ENCODE measurements at places on chromosomes 1 and 21.

GRCh38 chr1:26784023-26784871, 3.5 kb upstream of the PIGV start:
- no peak for DNase-seq

DNA sequence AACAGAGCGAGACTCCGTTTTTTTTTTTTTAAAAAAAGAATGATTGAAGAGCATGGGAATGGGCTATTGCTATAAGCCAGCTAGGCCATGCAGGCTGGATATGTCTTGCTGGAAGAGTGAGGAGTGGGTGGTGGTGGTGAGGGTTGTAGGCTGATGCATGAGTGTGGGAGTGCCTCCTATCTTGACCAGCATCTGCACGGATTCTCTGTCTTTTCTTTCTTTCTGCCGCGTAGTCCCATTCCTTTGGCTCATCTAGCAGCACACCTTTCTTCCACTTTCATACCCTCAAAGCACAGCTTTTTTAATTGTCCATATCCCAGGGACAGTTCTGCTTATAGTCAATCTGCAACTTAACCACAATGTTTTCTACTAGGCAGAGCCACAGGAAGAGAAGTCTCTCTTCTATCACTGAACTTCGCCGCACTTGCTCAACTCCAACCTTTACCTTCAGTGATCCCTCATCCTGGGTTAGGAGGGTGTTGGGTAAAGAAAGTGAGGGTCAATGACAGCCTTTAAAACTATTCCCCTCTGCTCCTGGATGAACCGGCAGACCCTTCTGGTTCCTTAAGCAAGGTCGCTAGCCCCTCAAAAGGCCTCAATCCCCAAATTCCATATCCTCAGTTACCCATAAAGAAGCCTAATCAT, 15.2 kb downstream of the ADCY10 start:
- no peak for DNase-seq

DNA sequence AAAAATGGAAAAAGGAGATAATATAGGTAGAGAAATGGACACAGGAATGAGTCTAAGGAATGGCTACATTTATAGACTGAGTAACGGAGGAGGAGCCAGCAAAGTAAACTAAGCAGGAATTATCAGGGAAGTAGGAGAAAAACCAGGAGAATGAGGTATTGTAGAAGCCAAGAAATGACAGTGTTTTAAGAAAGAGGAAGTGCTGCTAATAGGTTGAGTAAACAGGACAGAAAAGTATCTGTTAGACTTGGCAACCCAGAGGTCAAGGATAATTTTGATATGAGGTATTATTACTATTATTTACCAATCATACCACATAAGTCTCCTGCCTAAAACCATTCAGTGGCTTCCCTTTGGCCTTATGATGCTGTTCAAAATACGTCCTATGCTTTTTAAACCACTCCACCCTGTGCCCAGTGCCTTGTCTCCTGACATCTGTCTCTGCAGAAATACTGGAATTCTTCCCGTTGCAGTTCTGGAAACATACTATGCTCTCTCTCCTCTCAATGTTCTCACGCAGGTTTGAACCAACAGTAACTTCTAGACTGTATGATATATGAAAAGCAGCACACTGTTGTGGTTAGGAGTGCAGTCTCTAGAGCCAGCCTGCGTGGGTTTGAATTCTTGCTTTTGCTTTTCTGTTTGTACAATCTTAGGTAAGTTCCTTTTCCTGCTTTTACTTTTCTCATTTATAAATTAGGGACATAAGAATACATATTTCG, 24.6 kb upstream of the NEK7 start:
- no peak for DNase-seq

DNA sequence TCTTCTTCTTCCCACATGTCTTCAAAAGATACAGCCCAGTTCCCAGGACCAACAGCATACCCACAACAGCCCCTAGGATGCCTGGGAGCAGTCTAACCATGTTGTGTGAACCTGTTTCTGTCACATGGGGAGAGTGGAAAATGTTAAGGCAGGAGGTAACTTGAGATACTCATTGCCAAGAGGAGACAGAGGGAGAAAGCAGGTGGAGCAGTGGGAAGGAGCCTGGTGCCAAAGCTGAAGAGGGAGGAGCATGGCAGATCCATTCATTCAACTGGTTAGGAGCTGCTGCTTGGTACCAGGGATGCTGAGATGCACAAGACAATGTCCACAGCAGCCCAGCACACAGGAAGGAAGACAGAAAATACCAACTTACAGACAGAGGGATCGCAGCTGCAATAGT, 149.8 kb upstream of the ETV3 start:
- no peak for DNase-seq

DNA sequence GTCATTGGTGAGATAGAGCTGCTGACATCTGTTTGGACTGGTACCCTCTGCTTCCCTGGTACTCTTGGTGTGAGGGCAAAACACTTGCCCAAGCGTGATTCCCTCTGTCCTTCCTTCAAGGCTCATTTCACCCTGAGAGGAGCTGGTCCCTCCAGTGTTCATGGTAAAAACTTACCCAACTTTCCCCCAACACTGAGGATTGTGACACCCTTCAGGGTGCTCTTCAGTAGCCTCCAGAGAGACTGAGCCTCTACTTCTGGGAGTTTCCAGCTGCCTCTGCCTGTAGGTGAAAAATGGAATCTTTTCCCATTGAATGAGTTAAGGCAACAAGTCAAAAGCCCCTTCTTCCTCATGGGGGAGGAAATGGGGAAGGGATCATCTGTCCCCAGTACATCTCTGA, 9.6 kb downstream of the CCDC190 start:
- DNase-seq: no peak

DNA sequence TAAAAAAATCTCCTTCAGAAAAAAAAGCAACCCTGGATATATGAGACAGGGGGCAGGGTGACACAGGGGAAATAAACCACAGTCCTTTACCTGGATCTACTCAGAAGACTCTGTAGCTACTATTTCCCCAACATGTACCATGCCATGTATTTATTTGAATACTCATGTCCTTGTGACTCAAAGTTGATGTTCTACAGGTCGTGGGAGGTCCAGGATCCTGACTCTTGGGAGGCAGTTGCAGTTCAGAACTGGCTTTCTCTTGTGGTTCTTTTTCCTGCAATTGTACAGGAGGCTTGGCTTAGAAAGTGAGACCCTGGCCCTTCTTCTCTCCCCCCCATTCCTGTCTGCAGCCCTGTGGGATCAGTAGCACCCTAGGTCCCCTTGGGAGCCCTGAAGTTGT, 5.8 kb upstream of the IL24 start:
- DNase-seq: no peak

DNA sequence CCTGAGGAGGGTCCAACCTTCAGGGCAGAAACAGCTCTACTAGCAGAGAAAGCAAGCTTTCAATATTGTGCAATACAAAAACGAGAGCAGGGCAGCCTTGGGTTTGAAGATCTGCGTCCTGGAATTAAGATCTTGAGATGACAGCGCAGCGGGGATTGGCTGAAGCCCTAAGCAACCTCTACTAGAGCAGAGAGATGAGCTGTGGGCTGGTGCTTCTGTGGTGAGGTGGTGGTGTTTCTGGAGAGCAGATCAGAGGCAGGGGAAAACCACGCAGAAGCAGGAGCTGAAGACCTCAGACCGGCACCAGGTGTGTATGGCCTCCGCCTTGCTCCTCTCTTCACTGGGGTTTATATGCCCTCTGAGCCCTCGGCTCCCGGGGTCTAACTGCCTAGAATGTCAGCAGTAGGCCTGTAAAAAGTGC, 12.5 kb downstream of the TRAF3IP3 start:
- peak; percentile 64 for DNase-seq

DNA sequence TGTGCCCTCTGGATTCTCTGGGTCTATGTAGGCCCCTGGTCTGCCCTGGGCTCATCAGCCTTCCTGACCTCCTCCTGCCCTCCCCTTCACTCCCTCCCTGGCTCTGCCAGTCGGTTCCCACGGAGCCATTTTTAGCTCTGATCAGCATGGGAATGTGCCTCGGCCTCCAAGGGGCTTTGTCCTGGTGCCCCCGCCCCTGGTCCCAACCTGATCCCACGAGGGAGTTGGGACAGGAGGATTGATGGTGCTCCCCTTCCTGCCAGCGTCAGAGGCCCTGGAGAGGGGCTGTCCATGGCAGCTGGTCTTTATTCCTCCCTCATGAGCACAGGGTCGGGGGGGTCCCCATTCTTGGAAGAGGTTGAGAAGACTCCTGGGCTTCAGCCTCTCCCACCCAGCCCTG, 24.9 kb downstream of the ETNK2 start:
- no peak for DNase-seq

DNA sequence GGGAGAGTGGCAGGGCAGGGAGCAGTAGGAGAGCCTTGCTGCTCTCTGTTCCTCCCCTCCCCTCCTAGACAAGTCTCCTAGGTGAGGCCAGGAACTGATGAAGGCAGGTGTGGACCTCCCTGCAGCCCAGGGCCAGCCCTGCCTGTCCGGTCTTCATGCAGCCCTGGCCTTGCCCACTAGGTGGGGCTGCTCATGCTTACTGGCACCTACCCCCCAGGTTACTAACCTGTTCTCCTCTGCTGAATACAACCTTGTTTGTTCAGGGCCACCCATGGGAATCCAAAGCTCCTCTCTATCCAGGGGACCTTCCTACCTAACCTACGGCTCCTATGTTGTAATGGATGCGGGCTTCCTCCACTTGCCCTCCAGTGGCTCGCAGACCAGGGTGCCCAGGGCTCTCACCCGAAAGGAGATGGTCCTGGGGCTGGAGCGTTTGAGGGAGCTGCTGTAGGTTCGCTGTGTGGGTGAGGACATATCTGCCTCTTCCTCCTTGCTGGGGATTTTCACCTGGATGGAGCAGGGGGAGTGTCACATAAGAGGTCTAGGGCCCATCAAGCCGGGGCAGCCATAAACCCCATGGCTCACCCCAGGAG, 7.9 kb upstream of the TNNT2 start:
- no peak for DNase-seq

- DNase-seq: no peak
Measured at GRCh38 chr1:12177156-12177998, 10.6 kb downstream of the TNFRSF1B start.

DNA sequence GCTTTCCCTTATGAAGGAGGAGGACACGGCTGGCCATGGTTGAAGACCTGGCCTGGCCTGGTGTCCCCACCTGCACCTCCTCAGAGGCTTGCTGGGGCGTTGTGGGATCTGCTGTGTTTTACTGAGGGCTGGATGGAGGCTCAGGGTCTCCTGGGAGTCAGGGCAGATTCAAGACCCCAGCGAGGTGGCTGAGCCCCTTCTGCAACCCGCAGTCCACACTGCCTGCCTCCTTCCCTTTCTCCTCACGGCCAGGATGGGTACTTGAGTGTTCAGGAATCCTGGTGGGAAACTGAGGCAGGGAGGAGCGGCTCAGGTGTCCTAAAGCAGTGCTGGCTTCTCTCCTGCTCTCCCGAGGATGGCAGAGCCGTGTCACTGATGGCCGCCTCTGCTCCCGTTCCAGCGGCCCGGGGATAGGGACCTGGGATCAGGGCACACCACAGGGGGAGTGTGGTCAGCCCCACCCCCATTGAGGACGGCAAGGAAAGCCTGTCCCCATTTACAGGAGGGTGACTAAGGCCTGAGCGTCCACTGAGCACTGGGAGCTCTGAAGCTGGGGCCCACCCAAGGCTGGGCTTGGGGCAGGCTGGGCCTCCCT, 47.5 kb downstream of the TRPM2 start:
- no peak for DNase-seq

GRCh38 chr1:117346206-117346928, 20.9 kb upstream of the MAN1A2 start:
- no peak for DNase-seq

- DNase-seq: no peak
Measured at GRCh38 chr21:34522284-34522683, 10.3 kb upstream of the KCNE1 start.

- DNase-seq: no peak
Measured at GRCh38 chr21:41877901-41878830, 978 bp downstream of the PRDM15 start.

GRCh38 chr1:180603223-180603849, 28.5 kb upstream of the XPR1 start:
- DNase-seq: no peak

- DNase-seq: no peak
Measured at GRCh38 chr1:160488347-160489058, 34.6 kb downstream of the SLAMF6 start.

DNA sequence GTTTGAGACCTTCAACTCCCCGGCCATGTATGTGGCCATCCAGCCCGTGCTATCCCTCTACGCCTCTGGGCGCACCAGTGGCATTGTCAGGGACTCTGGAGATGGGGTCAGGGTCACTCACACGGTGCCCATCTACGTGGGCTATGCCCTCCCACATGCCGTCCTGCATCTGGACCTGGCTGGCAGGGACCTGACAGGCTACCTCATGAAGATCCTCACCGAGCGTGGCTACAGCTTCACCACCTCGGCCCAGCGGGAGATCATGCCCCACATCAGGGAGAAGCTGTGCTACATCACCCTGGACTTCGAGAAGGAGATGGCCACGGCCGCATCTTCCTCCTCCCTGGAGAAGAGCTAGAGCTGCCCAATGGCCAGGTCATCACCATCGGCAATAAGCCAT, 36.5 kb upstream of the ZP4 start:
- DNase-seq: no peak

- no peak for DNase-seq
Measured at GRCh38 chr1:23562137-23562876, 3.0 kb upstream of the ID3 start.

DNA sequence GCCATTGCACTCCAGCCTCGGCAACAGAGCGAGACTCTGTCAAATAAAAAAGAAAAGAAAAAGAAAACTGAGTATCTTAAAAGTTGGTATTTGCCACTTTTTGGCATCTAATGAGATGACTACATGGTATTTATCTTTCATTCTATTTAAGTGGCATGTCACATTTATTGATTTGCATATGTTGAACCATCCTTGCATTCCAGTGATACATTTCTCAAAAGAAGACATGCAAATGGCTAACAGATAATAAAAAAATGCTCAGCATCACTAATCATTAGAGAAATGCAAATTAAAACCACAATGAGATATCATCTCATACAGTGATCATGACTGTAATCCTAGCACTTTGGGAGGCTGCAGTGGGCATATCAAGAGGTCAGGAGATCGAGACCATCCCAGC, 28.1 kb downstream of the SFPQ start:
- DNase-seq: no peak

GRCh38 chr1:159009704-159010361, at the start of gene IFI16:
Gene IFI16, plus strand, starts transcription at chr1:159009907. Its CDS starts 4,774 bp downstream, at chr1:159014681.
- DNase-seq: peak; percentile 43

- no peak for DNase-seq
Measured at GRCh38 chr1:29719253-29719652, 482.9 kb downstream of the PTPRU start.

DNA sequence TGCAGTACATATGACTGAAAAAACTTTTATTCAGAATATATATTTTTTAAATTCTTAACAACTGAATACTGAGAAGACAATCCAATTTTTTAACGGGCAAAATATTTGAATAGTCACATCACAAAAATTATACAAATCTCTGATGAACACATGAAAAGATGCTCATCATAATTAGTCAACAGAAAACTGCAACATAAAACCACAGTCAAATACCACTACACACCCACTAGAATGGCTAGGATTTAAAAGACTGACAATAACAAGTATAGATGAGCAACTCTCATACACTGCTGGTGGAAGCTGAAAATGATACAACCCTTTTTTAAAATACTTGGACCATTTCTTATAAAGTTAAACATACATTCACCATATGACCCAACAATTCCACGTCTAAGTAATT, 87.7 kb upstream of the TNFSF4 start:
- DNase-seq: no peak

- no peak for DNase-seq
Measured at GRCh38 chr1:11980676-11980972, 380 bp downstream of the MFN2 start.

GRCh38 chr1:31798433-31799195, 17.2 kb downstream of the SPOCD1 start:
- no peak for DNase-seq

- no peak for DNase-seq
Measured at GRCh38 chr1:8155528-8156186, 129.5 kb upstream of the ERRFI1 start.

Measured in central memory CD8-positive, alpha-beta T cell (primary cell).